GM19239 (cell line): ENCODE measurements at places on chromosomes 6 and 20.
A peak's percentile ranks its signal among the peaks of the same experiment; 100 is the strongest.

DNA sequence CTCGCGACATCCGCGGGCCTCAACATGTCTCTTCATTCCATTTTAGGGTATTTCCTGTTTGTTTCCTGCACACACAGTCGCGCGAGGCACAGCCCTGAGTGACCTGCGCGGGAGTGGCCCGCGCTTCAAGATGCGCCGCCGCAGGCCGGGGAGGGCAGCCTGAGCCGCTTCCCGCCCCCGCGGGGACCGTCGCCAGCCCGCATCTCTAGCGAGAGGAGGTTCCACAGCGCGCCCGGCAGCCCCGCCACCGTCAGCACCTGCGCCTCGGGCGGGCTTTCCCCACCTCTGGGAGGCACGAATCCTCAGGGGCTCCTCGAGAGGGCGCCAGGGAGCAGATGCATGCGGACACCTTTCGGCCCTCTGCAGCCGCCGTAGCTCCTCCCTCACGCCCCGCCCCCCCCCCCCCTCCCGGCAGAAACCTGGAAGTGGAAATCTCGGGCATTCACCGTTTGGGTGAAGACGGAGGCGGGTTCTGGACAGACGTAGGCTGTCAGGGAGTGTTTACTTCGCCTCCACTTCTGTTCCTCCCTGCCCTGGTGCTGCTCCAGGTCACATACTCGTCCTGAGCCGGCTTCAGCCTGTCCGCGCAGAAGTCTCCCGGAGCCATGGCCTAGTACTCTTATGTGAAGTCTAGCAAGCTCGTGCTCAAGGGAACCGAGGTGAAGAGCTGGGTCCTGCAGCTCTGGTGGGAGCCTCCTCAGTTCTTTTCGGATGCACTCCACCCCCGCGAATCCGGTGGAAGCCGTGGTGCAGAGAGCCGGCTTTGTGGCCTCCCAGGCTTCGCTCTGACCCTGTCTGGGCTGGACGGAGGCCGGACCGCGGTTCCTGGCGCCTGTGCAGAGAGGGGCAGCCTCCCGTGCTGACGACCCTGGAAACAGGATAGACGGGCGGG, 880.5 kb upstream of the DEFB115 start:
- peak; percentile 24 for DNase-seq

GRCh38 chr6:132952031-132952867, 137.9 kb downstream of the RPS12 start:
- no peak for DNase-seq

DNA sequence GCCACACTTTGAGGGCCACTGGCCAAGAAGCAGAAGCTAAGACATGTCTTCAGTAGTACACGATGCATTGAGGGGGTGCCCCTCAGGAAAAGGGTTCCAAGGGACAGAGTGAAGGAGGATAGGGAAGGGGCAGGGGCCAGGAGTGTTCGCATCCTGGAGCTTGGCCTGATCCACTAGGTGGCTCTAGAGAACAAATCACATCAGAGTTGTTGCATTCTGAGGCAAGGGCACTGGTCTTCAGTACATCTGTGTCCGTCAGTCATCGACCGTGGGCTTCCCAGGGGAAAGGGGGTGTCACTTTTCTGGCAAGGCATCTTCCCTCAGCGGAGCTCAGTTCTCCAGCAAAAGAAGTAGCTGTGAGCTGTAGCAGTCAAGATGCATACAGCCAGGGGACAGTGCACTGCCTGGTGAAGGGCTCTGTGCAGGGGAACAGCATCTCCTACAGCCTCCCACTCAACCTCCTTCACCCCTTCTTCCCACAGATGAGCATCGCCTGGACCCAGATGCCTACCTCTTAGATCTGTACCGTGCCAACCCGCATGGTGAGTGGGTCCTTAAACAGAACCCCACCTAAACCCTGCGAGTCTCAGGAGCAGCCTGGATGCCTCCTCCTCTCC, 47.8 kb downstream of the ARHGAP40 start:
- no peak for DNase-seq

DNA sequence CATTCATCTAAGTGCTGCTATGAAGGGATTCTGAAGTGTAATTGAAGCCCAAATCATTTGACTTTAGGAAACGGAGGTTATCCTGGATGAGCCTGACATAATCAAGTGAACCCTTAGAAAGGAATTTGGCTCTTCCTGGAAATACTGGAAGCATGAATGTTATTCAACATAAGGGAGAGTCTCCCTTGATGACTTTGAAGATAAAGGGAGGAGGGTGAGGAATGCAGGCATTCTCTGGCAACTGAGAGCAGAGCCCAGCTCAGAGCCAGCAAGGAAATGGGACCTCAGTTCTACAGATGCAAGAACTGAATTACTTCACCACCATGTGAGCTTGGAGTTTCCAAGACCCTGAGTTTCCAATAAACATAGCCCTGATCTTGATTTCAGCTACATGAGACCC, 168.2 kb downstream of the DLL1 start:
- no peak for DNase-seq

DNA sequence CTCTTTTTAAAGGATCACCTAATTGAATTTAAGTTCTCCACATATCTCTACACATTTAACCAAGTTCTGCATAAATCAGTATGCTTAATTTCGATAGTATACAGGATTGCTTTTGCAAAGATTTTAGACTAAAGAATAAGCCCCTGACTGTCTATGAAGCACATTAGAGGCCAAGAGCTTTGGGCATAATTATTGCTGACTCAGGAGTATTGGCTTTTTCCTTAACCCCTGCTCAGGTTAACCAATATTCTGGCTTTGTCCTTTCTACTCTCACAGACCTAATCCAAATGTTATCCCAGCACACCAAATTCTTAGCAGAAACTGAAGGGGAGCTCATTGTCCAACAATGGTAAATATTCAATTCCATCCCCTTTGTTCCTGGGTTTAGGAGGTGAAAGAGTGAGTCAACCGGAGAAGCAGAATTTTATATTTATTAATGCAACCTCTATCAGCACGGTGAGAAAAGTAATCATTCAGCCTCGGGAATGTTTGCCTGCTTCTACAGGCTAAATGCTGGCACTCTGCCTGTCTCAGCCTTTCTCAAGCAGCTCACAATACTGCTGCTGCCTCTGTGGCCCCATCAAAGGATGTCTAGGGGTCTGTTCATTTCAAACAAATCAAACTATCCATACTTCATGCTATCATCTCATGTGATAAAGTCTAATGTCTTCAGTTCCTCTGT, 125.0 kb downstream of the SIM1 start:
- DNase-seq = no peak

DNA sequence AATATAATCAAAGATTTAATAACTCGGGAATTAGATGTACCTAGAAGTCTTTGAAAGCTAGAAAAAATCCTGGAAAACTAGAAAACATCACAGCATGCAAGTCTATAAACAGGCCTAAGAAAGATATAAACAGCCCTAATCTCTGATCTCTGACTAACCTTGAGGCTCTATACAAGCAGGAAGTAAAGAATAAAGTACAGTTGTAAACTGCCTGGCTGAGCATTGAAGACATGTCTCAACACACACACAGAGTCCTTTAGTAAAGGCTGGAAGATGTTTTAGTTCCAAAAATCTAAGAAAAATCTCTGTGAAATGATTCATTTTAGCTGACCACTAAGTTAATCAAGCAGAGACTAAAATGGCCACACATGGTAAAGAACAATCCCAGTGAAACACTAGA, 774.5 kb downstream of the EYS start:
- DNase-seq = no peak

DNA sequence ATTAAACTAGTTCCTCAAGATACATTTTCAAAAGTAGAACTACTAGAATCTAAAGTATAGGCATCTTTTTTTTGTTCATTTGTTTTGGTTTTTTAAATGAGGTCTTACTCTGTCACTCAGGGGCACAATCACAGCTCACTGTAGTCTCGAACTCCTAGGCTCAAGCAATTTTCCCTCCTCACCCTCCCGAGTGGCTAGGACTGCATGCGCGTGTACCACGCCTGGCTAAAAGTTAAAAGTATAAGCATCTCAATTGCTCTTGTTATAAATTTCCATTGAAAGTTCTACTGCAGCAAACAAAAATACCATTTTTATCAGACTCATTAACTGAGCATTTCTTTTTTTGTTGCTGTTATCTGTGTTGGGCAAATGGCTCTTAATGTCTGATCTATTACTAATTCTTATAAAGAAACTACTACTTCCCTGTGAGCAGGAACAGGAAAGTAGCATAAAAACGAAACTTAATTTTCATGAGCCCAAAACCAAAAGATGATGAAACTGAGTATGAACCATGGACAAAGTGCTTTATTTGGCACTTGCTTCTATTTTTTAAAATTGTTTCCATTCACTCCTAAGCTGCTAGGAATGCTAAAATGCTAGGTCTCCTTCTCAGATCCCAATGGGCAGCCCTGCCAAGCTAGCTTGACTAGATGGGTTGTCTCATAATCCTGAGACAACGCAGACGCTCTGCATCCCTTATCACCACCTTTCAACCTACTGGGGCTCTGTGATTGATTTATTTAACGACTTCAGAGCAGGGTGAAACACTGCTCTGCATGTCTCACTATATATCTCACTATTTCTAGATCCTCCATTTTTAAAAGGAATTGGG, 36.9 kb downstream of the TRPC4AP start:
- DNase-seq = no peak

DNA sequence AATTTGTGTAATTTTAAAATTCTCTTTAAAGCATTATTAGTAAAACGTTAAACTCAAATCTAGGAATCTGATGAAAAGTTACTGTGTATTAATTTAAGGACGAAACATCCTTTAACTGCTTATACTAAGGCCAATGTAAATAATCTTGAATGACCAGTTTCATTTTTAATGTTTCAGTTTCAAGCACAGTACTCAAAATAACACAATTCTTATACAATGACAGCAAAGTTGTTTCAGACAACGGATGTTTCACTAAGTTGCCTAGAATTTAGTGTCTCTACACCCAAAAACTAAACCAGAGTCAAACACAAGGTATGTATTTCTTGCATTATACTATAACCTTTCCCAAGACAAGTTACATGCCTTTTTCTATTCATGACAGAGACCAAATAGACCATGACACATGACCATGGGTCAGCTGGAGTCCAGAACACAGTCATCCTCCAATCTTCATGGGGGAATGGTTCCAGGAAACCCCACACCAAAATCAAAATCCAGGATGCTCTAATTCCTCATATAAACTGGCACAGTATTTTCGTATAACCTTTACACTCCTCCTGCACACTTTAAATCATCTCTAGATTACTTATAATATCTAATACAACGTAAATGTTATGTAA, 7.7 kb downstream of the PHIP start:
- DNase-seq = no peak

DNA sequence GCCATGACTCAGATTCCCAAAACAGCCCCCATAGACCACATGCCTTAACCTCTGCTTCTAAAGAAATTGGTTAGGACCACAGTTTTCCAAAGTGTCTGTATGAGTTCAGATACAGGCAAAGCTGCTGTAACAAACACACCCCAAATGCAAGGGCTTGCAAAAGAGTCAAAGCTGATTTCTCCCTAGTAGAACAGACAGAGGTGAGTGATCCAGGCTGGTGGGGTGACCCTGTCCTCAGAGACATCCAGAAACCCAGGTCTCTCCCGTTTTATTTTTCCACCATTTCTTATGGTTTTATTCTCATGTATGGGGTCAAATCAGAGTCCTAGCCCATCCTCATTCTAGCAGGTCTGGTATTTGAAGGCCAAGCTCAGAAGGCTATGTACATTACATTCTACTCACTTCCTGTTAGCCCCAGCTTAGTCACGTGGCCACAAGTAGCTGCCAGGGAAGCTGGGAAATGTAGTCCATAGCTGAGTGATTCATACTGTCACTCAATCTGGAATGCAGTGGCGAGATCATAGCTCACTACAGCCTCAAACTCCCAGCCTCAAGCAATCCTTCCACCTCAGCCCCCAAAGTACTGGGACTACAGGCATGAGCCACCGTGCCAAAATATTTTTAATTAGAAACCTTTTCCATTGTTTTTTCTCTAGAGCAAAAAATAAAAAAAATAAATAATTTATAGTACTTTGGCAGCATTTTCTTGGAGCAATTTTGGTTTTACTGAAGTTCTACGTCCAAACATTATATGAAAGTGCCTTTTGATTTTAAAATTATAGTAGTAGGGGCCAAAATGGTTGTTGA, 175.2 kb downstream of the ZMYND8 start:
- DNase-seq = peak; percentile 62
